Uterine smooth muscle cell (primary cell): ENCODE measurements at places on chromosomes 2 and 18. TPM values are rescaled to one million over a fixed set of nuclear protein-coding genes. Genes with fewer than 3 reads are reported as not detected.

GPR45 gene
- total RNA-seq = not detected in 2 replicates

OTX1 gene
- total RNA-seq = 0.25 TPM in 1 of 2 replicates, not detected in the other

LRRC30 gene
- not detected in 2 replicates for total RNA-seq

DNAJB2 gene
- 47.1 and 51.1 TPM in 2 replicates for total RNA-seq
